ENCODE measurements at places on chromosomes 12 and 14. TPM values are rescaled to one million over a fixed set of nuclear protein-coding genes. Genes with fewer than 3 reads are reported as not detected.
A peak's percentile ranks its signal among the peaks of the same experiment; 100 is the strongest.

Gene GPRC5D
- polyA plus RNA-seq: not detected

Gene RPL10L
- not detected for polyA plus RNA-seq

Gene RHEBL1
- 1.2 TPM for polyA plus RNA-seq

Gene CPNE8
- 7.5 TPM for polyA plus RNA-seq

Gene KCNH3
- polyA plus RNA-seq: not detected

GRCh38 chr12:113067987-113068935 is 11.7 kb downstream of the DTX1 start:
- H3K4me3 ChIP-seq: no peak overlapping the region
- DNase-seq: no peak
- H3K27ac ChIP-seq: no peak overlapping the region
- no peaks in the 10 kb centered on the region for H3K4me1 ChIP-seq
- H3K27me3 ChIP-seq: no peaks in the 10 kb centered on the region
- H3K36me3 ChIP-seq: no peaks in the 10 kb centered on the region

DNA sequence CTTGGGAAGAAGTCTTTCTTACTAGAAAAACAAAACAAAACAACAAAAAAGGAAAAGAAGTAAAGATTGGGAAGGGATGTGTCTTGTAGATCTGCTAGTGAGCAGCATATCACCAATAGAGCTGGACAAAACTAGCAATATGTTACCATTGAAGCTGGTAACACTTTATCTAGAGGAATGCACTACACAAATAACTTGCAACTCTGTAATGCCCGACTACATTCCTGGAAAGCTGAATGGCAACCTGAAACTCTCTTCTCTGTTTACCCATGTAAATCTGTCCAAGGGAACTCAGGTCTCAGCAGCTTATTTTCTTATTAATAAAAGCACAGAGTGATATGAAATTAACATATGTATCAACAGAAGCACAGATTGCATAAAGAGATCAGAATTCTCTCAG is 624.4 kb downstream of the KCNH5 start:
- DNase-seq: no peak
- no peaks in the 10 kb centered on the region for H3K4me1 ChIP-seq
- no peak overlapping the region for H3K4me3 ChIP-seq
- H3K36me3 ChIP-seq: no peaks in the 10 kb centered on the region
- no peak overlapping the region for H3K27ac ChIP-seq

DNA sequence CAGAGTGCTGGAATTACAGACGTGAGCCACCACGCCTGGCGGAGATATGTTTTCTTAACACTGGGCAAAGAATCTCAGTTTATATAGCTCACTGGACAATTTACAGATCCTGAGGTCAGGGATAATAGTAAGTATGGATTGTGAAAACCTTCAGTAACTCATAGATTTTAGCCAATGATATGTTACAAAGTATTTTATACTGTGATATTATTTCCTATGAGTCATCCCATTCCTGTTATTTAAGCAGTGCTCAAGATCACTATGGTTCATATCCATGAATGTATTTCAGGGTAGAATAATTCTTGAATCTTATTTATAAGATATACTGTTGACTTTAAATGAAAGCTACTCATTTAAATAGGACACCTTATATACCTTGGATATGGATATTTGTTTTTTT is 107.2 kb downstream of the RAD51B start:
- no peaks in the 10 kb centered on the region for H3K27me3 ChIP-seq
- H3K36me3 ChIP-seq: no peaks in the 10 kb centered on the region
- DNase-seq: no peak
- no peak overlapping the region for H3K27ac ChIP-seq

DNA sequence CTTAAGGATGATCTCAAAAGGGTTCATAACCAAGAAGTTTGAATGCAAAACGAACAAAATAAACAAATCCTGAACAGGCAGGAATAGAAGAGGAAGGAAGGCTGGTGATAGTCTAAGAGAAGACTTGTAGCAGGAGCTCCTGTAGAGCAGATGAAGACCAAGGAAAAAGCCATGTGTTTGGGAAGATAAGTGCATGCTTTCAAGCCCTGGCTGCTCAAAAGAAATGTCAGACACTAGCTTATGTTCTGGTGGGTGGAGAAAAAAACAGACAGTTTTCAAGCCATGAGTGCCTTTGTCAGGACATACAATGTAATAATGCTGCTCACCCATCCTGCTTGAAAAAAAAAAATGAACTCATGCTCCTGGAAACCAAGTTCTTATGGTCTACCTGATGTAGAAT is 27.4 kb downstream of the TAOK3 start:
- no peak overlapping the region for H3K4me3 ChIP-seq
- no peaks in the 10 kb centered on the region for H3K27me3 ChIP-seq
- no peaks in the 10 kb centered on the region for H3K36me3 ChIP-seq
- no peak for DNase-seq

DNA sequence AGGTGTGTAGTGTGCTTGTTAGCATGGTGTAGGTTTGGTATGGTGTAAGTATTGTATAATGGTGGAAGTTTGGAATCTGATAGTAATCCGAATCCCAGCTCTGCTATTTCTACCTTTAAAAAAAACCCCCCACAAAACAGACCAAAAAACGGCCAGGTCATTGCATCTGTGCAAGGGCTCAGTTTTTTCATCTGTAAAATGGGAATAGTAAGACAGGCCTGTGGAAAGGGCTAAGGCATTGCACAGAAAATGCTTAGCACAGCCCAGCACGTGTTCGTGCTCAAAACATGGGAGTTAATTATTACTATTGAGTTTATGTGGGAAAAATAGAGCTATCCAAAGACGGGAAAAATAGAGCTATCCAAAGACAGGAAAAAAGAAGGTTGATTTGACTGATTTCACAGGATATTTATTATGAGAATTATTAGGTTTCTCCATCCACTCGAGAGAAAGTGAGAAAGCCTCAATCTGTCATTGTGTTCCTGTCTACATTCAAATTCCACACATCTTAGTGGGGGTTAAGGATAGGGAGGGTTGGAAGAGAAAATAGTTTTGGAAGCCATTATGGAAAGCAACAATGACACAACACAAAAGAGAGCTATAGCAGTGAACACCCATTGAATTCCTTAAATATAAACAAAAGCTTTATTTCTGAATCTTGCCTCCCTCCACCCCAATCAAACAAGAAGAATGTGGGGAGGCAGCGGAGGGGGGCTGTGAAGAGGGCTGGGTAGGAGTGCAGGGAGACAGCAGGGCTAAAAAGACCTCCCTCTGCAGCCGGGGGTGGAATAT is 126.8 kb upstream of the MAX start:
- H3K27me3 ChIP-seq: no peaks in the 10 kb centered on the region
- DNase-seq: no peak
- peaks cover 4% of the 10 kb centered on the region for H3K4me1 ChIP-seq
- H3K4me3 ChIP-seq: peak overlapping the region; percentile 36
- H3K27ac ChIP-seq: peak overlapping the region; percentile 44

DNA sequence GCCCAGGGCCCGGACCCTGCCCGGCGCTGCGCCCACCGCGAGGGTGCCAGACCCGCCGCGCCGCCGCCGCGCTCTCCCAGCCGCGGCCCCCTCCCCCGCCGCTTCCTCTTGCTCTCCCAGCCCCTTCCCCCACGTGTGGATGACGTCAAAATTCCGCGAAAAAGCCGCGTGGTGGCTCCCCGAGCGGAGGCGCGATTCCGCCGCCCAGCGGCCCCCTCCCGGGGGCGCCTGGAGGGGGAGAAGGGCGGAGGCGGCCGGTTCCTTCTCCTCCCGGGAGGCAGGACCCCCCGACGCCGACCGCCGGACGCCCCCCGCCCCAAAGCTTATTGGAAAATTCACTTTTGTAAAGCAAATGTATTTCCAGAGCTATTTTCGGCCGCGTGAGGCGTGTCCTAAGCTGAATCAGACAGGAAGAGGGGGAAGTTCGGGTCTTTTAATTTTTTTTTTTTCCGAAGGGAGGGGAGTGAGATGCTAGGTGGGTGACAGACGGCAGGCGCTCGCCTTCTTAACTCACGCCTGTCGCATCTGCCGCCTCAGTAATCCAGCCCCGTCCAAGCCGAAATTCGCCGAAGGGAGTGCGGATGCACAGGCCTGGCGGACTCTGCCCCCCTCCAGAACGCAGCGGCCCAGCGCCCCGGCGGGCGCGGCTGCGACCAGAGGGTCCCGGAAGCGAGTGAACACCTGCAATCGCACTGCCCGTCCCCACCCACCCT is 4.1 kb upstream of the CCND2 start:
- peak; percentile 83 for DNase-seq
- peak overlapping the region; percentile 43 for H3K4me3 ChIP-seq
- peaks cover 16% of the 10 kb centered on the region for H3K4me1 ChIP-seq
- peak overlapping the region; percentile 3 for H3K27ac ChIP-seq
- no peaks in the 10 kb centered on the region for H3K36me3 ChIP-seq
